ENCODE measurements at places on chromosomes 7 and 10.

- no peak for DNase-seq
These were observed 595 bp upstream of the SUN1 start for GRCh38 chr7:831596-832166.

GRCh38 chr10:95600158-95600557 lies 39.0 kb upstream of the SORBS1 start:
- no peak for DNase-seq

GRCh38 chr7:33788531-33788930 lies 116.8 kb upstream of the BMPER start:
- DNase-seq, result no peak

GRCh38 chr7:16615228-16615627 lies 30.3 kb downstream of the ANKMY2 start:
- no peak for DNase-seq

- no peak for DNase-seq
These were observed 232.7 kb downstream of the LRMDA start for GRCh38 chr10:75663947-75664664.

GRCh38 chr7:48755061-48755555 lies 169.2 kb upstream of the CDC14C start:
- no peak for DNase-seq

DNA sequence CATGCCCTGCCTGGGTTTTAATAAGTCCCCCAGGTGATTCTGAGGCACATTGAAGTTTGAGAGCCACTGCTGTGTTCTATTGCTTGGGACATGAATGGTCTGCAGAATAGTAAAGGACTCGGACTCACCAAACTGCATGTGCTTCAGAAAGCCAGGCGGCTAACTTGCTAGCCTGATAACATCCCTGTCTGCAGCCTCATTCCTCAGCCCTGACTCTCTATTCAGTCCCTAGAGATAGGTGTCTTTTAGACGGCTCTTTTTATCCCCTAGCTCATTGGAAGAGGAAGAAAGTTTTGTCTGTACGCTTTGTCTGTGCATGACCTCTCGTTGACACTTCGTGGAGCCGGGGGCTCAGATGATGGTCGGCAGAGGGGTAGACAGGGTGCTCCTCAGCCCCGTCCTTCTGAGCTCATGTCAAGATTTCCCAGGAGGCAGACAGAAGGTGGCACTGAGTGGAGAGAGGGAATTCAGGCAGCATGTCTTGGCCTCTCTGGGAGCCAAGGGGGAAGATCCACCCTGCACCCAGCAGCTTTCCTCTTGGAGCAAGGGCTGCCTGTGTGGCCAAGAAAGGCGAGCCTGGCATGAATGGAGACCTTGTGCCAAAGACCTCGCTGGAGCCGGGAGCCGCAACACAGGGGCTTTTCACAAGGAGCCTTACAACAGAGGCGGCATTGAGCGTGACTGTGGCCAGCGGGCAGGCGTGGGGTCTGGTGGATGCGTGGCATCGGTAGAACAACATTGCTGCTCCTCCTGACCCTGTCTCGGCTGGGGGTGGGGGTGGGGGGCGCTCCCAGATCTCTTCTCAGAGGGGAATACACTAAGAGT lies 51.1 kb upstream of the PODXL start:
- no peak for DNase-seq

All from NCI-H1417 treated with DMSO at 0.1 percent for 48 hours (cell line).